ENCODE measurements at places on chromosomes 13 and 19.

DNA sequence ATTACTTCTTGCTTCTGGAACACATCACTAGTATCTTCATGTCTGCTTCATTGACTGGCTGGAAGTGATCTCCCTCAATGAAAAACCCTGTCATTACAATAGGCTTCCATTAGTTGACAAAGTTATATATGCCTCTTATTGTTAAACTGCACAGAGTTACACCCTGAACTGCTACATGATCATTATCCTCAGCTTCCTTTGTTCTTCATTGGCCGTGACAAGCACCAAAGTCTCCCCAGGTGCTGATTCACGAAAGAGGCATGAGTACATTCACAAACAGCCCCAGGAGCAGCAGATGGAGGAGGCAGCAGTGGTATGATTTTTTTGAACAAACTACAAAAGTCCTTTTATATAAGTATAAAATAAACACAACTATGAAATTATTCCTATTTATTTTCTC, 51.4 kb downstream of the VWA8 start:
- no peak for DNase-seq

DNA sequence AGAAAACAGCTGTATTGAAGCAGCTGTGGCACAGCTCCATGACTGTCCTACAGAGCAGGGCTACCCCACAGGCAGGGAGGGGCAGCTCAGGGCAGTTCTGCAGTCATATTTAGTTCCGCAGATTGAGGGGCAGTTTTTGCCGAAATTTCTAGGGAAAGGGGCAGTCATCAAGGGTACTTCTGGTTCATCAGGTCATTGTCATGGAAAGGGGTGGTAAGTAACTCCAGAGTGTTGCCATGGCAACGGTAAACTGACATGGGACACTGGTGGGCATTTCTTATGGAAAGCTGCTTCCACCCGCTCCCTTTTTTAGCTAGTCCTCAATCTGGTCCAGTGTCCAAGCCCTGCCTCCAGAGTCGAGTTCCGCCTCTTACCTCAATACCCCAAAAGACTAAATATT, 702.8 kb downstream of the LIG4 start:
- no peak for DNase-seq

DNA sequence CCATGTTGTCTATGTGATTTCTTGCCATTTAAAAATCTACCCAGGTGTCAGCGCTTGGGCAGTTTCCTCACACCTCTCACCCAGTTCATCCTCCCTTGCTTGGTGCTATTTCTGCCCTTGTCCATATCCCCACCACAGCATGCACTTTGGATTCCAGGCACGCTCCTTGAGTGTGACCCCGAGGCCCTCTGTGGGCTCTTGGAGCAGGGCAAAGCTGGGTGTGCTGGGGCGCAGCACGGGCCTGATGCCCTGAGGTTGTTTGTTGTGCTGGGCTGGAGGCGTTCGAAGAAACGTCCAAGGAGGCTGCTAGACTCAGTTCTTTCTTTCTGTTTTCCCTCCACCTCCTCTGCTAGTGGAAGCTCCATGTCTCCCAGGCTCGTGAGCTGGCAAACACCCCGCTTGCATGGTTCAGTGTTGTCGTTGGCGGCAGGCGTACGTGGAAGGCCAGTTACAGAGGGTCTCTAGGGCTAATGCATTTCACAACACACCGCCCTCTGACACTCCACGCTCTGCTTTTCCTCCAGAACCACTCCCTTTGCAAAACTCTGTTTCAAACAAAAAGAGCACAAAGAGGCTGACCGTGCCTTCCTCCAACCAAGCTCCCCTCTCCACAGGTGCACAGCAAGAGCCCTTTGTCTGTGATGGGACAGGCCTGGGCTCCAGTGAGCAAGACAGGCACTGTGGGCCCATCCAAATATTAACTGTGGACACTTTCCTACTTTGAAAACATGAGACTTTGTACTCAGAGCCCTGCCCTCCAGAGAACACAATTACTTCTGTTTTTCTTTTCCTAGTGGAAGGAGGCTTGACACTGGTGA, 117.7 kb upstream of the GJB6 start:
- no peak for DNase-seq

- no peak for DNase-seq
These were observed 38.6 kb upstream of the SEMA6B start for GRCh38 chr19:4597975-4598671.

DNA sequence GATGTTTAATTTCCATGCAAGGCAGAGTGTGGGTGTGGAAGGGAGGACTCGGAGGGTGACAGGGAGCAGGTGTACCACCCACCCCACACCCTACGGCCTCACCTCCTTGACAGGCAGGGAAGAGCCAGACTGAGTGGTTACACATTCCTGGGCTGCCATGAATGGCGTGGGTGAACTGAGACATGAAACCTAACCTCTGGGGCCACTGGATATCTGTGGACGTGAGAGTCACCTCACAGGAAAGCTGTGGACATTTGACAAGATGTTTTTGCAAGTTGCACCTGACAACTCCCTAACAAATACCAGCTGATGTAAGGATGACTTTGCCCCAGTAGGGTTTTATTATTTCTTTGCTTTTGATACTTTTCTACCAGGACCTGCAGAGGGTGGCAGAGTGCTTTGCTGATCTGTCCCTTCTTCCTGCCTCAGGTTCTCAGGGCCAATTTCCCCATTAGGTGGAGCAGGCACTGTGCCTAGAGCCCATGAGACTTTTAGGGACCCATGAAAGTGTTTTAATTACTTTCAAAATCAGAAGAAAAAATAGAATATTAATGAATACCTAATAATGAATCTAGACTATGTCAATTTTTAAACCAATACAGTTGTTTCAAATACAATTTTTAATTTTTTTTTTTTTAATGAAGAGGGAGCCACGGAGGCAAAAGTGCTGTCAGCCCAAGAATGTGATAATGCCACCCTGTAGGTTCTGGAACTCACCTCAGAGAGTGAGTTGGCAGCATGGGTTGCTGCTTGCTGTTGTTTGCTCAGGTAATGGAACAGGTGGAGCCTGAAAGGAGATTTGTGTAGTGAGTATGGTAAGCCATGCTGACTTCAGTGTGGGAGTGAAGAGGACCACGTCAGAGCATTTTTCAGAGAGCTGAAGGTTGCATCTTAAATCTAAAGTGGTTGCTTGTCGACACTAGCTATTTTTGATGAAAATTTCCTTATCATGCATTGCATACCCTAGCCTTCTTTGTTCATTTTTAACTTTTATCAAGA, 58.0 kb upstream of the CYSLTR2 start:
- peak; percentile 72 for DNase-seq

DNA sequence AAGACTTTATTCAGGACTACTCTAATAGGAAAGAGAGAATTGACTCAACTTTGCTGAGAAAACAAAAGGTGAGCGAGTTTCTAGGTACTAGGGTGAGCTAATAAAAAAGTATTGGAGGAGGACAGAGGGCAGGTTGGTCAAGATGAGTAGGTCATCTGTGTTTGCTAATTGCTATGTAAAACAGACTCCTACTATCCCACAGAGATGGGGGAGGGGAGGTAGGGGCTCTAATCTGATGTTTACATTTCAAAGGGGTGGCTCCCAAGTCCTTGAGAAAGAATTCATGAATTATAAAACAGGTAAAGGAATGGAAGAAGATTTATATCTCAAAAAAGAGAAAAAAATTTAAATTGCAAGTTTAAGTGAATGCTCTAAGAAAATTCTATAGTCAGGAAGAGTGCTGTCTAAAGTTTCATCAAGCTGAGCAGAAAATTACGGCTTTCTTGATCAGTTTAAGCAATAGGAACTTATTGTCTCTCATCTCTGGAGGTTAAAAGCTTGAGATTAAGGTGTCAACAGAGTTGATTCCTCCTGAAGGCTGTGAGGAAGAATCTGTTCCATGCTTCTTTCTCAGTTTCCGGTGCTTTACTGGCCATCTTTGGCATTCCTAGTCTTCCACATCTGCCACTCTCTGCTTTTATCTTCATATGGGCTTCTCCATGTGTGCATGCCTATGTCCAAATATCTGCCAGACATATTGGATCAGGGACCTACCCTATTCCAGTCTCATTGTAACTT, 790.3 kb downstream of the SLITRK5 start:
- no peak for DNase-seq

- no peak for DNase-seq
These were observed 949 bp upstream of the ZNF260 start for GRCh38 chr19:36528921-36529518.

DNA sequence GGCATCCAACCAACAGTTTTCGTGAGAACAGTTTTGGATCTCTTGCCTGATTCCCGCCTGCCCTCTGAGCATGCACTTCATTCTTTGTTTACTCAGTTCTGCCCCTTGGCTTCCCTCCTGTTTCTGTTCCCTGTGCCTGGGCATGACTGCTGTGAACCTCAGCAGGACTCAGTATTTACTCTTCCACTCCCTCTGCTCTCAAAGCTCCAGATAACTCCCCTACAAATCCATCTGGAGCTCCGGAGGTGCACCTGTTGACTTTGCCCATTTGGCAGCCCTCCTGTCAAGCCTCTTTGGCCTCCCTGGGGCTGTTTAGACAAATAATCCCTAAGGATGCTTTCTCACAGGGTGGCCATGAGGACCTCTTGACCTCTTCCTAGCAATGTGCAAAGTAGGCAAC, 34.2 kb upstream of the ARGLU1 start:
- no peak for DNase-seq

- no peak for DNase-seq
These were observed 1390.7 kb downstream of the SLITRK5 start for GRCh38 chr13:89061821-89062220.

DNA sequence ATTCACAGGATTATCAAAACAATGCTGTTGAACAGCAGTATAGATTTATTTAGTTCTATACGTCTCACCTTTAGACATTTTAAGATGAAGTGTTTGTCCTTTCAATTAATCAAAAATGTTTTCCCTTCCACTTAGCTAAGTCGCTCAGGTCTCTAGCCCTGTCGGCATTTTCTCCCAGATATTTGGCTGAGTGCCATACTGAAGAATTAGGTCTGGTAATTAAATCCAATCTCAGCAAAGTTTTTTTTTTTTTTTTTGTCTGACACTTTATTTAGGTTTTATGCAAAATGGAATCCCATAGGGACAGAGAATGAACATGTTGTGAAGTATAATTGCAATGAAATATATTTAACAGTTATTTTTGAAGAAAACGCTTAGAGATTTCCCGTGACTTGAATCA, 44.1 kb downstream of the RFC3 start:
- no peak for DNase-seq

DNA sequence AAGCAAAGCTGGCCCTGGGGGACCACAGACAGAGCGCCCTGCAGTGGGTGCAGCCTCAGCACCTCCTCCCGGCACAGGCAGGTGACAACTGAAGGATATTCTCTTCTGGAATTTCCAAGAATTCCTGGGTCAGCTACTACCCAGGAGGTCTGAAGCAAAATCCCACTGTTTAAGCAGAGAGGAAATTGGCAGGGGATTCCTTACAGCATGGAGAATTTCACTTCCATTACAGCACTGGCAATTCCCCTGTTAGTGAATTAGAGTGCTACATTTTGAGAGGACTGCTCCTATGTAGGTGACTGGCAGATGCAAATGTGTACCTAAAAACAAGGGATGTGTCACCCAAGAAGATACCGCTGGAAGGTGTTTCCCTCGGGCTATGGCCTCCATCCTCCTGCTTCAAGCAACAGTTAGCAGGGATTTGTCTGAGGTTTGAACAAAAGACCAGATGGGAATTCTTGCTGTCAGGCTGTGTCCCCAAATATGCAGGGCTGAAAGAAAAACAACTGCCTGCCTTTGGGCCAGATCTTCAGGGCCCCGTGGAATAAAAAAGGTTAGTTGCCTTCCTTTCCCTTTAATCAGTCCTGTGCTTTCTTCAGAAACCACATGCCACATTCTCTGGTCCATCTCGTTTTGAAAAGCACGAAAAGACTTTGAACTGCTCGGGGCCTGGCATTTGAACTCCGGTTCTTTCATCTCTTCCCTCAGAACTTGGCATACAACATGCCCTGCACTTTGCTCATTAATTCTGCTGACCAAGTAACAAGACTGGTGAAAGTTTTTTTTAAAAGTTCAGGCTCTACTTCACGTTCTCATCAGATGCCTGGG, 296.4 kb downstream of the DNAJC15 start:
- DNase-seq: peak; percentile 22

GRCh38 chr13:108527844-108528243, 101.6 kb upstream of the MYO16 start:
- DNase-seq: no peak
